ENCODE measurements at places on chromosomes 6 and 20. TPM values are rescaled to one million over a fixed set of nuclear protein-coding genes. Genes with fewer than 3 reads are reported as not detected.

Gene SOBP
- 3.3 TPM for total RNA-seq

Gene SCRT2
- total RNA-seq: not detected

Gene WFDC12
- total RNA-seq: not detected

Gene MEI4
- total RNA-seq: not detected

Gene TMEM170B
- total RNA-seq: 7.0 TPM

Gene GTF2H4
- 11.9 TPM for total RNA-seq

Gene PGBD1
- 4.8 TPM for total RNA-seq

Gene KCNG1
- total RNA-seq: 1.4 TPM

Gene MCM3
- total RNA-seq: 37.5 TPM

Gene KCNQ5
- 0.24 TPM for total RNA-seq

Gene RIPOR2
- 13.9 TPM for total RNA-seq

Gene CTCFL
- not detected for total RNA-seq

Gene ULBP1
- total RNA-seq: 0.37 TPM

Gene MYLIP
- total RNA-seq: 81.8 TPM

GRCh38 chr6:37804586-37804985 is 14.9 kb upstream of the ZFAND3 start:
- no peak for DNase-seq

GRCh38 chr6:12173661-12174060 is 116.5 kb upstream of the EDN1 start:
- DNase-seq: no peak

DNA sequence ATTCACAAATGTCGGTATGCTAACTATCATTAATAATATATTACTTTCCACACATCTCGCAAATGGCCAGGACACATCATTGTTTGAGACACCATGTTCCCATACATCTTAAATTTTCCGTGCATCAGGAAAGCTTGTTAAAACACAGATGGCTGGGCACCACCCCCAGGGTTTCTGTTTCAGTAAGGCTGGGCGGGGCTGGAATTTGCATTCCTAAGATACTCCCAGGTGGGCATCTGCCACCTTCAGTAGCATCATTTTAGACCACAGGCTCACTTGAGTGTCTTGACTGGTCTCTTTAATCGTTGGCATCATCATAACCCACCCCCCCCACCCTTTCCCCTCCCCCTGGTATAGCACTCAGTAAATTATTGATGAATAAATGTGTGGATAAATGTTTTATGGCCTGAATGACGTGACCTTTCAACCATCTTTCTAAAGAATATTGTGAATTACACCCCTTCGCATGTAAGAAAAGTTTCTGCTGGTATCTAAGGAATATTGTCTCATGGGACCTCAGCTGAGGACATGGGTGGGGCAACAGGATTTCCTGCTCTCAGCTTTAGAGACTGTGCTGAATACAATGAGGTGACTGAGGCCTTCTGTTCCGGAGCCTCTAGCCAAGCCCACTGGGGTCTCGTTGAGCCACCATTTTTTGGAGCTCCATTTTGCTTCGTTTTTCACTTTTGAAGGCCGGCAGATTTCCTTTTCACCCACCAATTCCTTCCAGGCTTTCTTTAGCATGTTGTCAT is 124.1 kb upstream of the NEDD9 start:
- no peak for DNase-seq

- no peak for DNase-seq
Observed at GRCh38 chr20:40986774-40987173, 41.8 kb upstream of the TOP1 start.

DNA sequence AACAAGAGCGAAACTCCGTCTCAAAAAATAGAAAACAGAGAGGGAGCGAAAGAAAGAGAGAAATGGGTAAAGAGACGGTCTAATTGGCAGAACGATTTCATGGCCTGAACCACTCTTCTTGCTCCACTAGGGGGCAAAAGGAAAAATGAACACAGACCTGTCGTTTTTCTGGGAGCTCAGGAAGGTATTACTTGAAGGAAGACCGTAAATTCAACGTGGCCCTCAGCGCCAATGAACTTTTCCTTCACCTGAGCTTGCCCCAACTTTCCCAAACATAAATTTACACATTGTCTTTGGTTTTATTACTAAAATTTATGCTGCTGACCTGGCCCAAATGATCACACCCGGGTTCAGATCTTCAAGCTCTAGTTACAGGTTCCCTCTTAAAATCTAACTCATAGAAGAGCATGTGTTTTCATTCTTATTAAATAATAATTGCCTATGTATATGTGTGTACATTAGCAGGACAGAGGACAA is 67.3 kb downstream of the ATP9A start:
- DNase-seq: no peak

DNA sequence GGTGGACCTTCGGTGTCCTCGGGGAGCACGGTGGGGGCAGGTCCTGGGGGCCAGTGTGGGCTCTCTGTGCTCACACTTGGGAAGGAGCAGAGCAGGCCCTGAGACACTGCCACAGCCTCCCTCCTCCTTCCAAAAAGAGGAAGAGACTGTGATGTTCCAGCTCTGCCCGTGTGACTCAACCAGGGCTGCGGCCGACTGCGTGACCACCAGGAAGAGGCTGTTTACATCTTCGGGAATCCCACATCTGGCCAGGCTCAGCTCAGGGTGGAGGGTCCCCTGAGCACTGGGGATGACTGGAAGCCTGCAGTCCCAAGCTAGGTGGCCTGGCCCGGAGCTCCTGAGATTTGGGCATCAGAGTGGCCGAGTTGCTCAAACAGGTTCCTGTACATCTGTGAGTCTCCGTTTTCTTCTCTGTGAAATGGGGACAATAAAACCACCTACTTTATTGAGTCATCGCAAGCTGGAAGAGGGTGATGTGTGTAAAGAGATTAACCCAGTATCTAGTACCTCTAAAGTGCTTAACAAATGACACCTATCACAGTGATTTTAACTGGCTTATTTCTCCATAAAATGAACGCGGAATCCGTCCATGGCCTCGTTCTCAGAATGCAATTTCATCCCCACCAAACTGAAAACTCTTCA is 242.1 kb downstream of the DLL1 start:
- DNase-seq: no peak

GRCh38 chr6:28695715-28696114 is 170.0 kb downstream of the GPX5 start:
- DNase-seq: no peak

GRCh38 chr20:8399947-8400346 is 267.9 kb downstream of the PLCB1 start:
- no peak for DNase-seq

DNA sequence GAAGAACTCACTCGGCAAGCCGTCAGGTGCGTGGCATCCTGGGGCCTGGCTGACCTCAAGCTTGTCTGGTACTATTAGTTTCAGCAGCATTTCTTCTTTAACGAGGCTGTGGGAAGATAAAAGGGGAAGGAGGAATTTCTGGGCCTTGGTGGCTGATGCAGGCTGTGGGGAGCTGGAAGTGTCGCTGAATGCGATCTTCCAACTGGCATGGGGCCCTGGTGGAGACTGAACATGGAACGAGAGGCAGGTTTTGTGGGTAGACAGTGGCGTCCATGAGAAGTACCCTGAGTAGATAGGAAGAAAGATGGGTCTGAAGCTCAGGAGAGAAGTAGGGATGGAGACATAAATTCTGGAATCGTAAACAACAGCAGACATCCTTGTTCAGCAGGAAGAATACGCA is 23.9 kb downstream of the ERMARD start:
- DNase-seq: no peak

DNA sequence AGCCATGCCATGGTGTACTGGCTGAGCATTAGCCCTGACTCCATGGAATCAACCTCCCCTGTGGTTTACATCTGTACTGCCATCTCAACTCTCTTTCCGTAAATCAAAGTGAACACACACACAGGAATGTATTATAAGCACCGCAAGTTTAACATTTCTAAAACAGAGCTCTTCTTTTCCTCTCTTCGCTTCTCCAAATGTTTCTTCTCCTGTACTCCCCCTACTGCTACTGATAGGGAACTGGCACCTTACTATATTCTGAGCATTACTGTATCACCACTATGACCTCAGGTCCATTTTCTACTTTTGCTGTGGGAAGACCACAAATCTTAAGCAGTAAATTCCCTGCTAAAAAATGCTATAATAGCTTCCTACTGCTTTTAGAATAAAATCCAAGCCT is 101.2 kb downstream of the NUS1 start:
- DNase-seq: no peak

GRCh38 chr20:48706116-48706656 is 121.6 kb downstream of the PREX1 start:
- DNase-seq: no peak

DNA sequence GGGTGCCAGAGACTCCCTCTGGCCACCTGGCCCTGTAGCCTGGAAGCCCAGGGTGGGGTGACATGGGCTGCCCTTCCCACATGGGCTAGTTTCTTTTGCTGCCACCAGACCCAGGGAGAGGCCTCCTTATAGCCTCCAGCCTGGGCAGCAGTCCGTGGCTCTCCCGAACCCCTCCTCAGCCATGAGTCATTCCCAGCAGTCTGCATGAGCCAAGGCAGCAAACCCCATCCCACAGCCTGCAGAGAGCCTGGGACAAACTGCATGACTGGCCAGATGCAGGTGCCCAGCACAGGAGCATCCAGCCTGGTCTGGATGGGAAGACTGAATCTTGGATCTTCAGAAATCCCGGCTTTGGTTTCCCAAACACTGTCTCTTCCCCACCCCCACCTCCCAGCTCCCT is 75.7 kb downstream of the MRPL14 start:
- DNase-seq: no peak

- no peak for DNase-seq
Observed at GRCh38 chr6:170139531-170139930, 151.3 kb downstream of the DLL1 start.

DNA sequence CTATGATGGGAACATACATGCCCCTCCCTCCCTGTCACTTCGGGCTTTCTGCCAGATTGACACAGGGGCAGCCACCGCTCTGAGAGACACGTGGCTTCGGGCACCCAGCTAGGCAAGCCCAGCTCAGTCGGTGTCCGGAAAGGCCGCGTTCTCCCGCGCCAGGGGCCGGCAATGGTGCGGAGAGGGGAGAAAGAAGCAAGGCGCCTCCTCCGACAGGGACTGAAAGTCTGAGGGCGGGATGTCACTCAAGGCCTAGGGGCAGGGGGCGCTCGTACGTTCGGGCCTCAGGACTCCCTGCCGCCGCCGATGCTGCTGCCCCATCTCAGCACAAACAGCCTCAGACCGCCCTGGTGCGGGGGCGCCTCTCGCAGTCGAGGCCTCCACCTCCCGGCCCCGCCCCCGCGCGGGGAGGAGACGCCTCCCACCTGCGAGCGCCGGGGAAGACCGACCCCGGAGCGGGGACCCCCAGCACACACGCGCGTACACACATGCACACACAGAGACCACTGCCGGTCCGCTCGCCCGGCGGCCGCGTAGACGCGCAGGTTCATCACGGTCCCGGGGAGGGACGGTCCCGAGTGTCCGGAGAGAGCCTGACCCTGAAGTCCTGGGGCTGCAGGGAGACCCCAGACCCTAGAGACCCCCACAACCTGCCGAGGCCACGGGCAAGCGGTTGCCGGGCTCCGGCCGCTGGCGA is 1.9 kb downstream of the GRM4 start:
- DNase-seq: no peak

GRCh38 chr6:15508931-15509330 is 153.9 kb downstream of the DTNBP1 start:
- no peak for DNase-seq

DNA sequence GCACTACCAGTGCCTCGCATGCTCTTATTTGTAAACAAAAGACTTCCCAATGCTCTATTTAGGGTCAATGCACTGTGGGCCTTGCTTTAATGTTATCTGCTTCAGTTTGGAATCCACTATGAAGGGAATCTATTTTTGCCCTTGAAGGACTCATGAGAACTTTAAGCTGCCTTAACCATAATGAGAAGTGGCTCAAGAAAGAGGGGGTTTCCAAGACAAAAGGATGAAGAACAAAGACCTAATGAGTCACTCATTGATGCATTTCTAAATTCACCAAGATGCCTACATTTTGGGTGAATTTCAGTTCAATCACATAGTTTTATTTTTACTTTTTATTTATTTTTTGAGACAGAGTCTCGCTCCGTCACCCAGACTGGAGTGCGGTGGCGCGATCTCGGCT is 228.2 kb downstream of the LY86 start:
- DNase-seq: no peak
